RKO (cell line): ENCODE measurements at places on chromosomes 7 and 10.
A peak's percentile ranks its signal among the peaks of the same experiment; 100 is the strongest.

DNA sequence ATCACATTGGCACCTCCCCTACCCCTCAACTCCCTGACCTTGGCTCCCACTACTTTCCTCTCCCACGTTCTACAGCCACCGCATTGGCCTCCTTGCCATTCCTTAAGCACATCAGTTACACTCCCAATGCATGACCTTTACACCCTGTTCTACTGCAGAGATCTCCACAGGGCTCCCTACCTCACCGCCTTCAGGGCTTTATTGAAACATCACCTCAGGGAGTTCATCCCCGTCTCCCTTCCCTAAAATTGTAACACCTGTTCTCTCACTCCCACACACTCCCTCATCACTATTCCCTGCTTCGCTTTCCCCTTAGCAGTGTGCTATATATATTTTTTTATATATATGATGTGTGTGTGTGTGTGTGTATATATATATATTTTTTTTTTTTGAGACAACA lies 18.5 kb downstream of the CNNM1 start:
- DNase-seq, result no peak

DNA sequence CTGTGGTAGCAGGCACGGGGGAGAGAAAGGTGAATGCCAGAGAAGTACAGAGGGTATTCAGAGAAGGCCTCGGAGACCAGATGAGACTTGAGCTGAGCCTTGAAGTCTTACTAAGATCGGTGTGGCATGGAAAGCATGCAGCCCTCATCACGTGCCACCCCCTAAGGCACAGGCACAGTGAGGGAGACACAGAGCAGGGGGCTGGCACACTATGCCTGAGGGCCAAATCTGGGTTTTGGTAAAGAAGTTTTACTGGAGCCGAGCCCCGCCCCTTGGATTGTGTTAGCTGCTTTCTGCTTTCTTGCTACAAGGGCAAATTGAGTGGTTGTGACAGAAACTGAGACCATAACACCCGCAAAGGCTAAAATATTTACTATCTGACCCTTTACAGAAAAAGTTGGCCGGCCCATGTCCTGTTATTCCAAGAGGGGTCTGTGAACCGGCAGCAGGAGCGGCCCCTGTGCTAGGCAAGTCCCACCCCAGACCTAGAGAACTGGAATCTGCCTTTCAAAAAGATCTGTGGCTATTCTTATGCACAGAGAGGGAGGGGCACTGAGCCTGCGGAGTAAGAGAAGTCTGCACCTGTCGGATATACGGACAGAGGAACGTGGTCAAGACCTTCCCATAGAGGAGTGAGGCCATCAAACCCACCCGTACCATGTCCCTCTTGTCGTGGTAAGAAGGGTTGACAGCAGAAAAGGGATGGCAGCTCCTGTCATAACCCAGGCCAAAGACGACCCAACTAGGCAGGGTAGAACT lies 109.3 kb upstream of the RHEB start:
- no peak for DNase-seq

DNA sequence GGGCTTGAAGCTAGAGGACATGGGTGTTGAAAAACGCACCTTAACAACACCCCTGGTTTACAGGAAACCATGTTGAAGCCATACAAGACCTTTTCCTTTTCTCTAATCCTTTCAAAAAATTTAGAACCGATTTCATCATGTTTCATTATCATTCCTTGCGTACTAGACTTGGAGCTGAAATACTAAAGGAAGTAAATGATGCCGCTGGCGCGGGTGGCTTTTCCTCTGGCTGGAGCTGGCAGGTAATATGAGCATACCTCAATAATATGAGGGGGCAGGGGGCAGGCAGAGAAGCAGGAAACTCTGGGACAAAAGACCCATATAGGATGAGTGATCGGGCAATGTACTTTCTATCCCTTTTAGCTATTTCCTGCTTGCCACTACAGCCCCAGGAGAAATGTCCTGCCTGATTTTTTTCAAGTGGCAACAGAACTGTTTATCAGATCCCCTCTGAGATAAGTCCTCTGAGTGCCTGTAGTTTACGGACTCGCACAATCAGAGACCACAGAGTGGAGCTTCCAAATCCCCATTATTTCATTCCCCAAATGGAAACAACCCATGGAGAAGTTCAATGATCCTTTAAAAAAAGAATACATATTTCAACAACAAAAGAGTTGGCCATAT lies 450.1 kb downstream of the KCNMA1 start:
- no peak for DNase-seq

DNA sequence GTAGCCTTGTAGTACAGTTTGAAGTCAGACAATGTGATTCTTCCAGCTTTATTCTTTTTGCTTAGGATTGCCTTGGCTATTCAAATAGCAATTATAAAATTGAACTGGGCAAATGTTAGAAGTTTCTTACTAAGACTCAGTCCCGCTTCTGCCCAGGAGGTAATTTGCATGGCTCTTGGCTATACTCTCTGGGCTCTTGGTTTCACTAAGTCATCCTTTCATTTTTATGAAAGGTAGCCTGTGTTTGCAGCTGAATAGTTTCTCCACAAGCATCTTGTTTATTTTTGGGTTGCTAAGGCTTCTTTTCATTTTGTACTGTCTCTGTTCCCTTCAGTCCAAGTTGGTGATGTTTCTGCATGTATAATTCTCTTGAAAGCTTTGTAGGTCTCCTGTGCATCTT lies 340.6 kb downstream of the SH2D4B start:
- DNase-seq, result no peak

GRCh38 chr10:74542077-74542476 lies 284.3 kb upstream of the KAT6B start:
- no peak for DNase-seq

DNA sequence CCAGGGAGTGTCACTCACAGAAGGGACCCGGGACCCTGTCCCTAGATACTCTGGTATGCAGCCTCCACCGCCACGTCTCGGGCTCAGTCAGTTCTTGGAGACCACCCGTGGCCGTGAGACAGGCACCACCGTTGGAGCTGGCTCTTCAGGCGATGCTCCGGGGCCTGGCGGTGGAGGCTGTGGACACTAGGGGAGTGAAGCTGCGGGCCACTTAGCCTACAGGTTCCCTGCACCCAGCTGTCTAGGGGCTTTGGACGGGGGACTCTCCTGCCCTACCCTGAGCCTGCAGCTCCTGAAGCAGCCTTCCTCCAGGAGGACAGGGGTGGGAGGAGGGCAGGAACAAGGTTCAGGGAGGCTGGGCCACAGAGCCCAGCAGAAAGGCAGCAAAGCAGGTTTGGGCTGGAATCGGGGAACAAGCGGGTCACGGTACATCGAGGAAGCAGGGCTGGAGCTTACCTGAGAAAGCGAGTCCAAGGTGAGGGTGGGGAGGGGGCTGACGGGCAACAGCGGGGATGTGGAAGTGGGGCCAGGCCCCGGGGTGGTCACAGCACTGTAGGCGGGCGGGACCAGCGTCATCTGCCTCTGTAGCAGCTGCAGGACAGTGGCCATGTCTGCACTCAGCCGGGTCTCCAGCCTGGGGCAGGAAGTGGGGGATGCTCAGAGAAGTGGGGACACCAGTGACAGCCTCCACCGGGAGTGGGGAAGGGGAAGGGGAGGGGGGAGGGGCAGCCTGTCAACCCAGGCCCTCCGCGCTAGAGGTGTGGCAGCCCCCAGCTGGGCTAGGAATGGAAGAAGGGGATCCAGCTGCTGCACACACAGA lies 31.5 kb downstream of the KCNH2 start:
- DNase-seq, result no peak

DNA sequence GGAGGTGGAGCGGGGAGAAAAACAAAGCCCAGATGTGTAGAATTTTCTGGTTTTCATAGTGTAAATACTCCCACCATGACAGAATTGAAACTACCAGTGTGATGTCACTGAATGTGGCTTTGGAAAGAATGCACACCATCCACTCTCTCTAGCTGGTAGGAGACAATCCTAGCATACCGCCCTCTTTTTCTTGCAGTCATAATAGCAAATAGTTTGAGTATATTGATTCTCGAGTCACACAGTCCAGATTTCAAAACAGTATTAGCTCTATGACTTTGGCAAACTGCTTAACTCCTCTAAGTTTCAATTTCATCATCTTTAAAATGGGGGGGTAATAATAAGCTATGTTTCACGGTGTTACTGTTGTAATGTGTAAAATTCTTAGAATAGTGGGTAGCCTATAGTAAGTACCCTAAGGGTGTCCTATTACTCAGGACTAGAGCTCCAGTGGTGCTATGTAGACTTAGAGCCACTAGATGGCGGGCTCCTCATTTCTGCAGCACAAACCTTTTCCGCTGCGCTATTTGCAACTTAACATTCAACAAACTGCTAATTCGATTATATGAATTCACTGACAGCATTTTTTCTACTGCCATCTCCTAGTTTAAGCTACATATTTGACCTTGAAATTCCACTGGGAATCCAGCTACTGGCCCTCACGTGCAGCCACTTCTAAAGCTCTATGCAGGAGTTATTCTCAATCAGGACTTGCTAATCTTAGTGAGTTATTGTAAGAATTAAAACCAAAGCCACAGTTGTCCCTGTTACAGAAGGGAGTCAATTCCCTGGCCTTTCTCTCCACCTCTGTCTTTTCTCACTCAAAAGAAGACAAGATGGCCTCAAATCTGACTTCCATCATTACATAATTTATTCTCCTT lies 18.7 kb downstream of the TAS2R40 start:
- peak; percentile 87 for DNase-seq

- no peak for DNase-seq
Observed at GRCh38 chr10:11646450-11646849, 35.0 kb upstream of the USP6NL start.

GRCh38 chr10:63106111-63106755 lies 26.9 kb upstream of the NRBF2 start:
- DNase-seq, result no peak

- no peak for DNase-seq
Observed at GRCh38 chr10:55024713-55025112, 223.7 kb upstream of the PCDH15 start.

GRCh38 chr10:98539578-98539977 lies 92.8 kb upstream of the HPS1 start:
- DNase-seq, result no peak

- no peak for DNase-seq
Observed at GRCh38 chr7:22771872-22772228, 44.9 kb downstream of the IL6 start.

- no peak for DNase-seq
Observed at GRCh38 chr7:132226046-132226956, 350.0 kb downstream of the PLXNA4 start.

- DNase-seq, result no peak
Observed at GRCh38 chr10:78407966-78408365, 374.3 kb downstream of the RPS24 start.

DNA sequence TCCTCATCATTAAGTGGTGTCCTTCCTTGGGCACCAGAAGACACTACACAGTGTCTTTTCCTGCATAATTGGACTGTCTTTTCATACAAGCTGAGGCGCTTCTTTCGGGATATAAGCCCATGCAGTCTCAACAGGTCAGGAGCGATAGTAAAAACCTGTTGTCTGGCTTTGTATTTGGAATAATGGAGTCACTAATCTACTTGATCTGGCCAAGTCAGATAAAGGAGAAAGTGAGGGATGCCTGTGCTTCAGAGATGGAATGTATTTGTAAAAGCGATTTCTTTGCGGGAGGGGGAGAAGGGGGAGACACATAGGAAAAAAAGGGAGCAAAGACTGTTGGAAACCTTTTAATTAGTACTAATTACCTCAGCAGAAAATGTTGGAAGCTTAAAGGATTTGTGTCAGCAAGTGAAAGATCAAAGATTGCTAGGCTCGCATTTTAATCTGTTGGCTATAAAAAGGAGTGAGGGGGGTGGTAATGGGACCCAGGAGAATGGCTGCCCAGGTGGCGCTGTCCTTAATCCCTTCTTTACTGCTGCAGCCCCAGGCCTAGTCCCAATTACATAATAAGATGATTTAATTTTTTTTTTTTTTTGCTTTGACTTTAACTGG lies 581.4 kb downstream of the LRMDA start:
- no peak for DNase-seq

GRCh38 chr7:112869111-112869774 lies 79.0 kb upstream of the TMEM168 start:
- DNase-seq, result peak; percentile 70

GRCh38 chr10:95121904-95122303 lies 52.6 kb upstream of the CYP2C8 start:
- DNase-seq, result no peak

DNA sequence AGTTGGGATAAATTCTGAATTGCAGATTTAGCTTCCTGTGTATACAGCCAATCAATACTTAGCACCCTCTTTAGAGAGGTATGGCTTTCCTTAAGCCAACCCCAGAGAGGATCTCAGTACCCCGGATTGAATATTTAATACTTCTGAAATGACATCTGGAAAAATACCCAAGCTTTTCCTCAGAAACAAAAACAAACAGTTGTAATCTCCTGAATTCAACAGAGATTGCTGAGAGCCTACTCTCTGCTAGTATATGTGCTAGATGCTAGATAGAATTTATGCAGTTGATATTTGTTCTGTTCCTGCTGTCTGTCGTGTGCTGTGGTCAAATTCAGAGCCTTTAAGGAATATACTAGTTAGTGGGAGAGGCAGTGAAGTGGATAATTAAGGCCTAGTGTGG lies 21.1 kb downstream of the STARD3NL start:
- DNase-seq, result no peak

DNA sequence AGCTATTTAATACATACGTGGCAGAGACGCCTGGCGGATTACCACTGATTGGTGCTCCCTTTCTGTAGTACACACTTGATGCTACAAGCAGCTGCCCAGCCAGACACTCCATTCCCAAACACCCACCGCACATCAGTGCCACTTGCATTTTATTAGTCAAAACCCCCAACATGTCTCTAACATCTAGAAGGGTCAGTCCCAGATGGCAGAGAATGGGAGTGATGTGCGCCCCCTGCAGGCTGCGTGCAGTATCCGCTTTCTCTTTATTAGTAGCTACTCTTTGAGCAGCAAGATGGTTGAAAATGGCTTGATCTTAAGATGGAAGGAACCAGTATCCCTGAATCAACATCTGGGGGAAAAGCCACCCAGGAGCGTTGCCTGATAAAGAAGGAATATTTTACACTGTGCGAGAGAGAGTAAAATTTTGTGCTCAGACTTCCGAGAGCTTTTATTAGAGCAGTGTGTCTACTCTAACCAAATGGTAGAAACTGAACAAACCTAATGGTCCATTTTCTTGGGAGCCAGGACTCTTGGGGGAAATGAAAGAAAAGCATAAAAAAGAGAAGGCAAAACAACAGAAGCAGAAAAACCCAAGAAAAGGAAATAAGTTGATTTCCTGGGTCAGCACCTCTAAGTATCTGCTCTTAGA lies 78.3 kb downstream of the ST8SIA6 start:
- no peak for DNase-seq

- no peak for DNase-seq
Observed at GRCh38 chr10:4810092-4810491, 15.9 kb upstream of the AKR1E2 start.

DNA sequence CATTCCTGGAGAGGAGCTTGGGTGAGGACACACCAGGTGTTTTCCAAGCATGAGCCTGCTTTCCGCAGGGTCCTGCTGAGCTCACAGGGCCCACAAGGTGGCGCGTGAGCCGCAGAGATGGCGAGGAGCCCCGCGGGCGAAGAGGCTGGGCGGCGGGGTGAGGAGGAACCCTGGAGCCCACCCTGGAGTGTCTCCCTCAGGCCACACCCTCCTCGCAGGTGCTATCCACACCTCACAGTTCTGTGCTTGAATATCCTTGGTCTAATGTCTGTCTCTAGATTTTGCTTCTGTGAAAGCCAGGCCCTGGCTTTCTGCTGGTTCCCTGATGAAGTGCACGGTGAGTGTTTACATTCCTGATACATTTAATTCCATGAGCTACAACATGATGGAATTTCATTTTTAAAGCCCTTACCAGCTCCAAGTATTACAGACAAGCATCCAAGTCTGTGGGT lies 433.6 kb downstream of the ACTR3B start:
- DNase-seq, result peak; percentile 37
